ENCODE measurements at places on chromosomes 4 and X.
A peak's percentile ranks its signal among the peaks of the same experiment; 100 is the strongest.

GRCh38 chr4:16083241-16084191, at the start of gene PROM1:
Gene PROM1 (minus strand): TSS chr4:16084023. CDS start chr4:16075906, 8,117 bp downstream.
- peak within 1 kb of the TSS; percentile 32 for H3K27ac ChIP-seq
- peak within 1 kb of the TSS; percentile 62 for H3K4me3 ChIP-seq
- no peak for DNase-seq

- H3K36me3 ChIP-seq = no peaks in the 10 kb centered on the region
- H3K27ac ChIP-seq = no peak overlapping the region
- DNase-seq = no peak
- no peaks in the 10 kb centered on the region for H3K27me3 ChIP-seq
These were observed 54.3 kb upstream of the MAGEB2 start for GRCh38 chrX:30161043-30161442.

- no peak for DNase-seq
- H3K27ac ChIP-seq = no peak overlapping the region
- peaks cover 16% of the 10 kb centered on the region for H3K27me3 ChIP-seq
- peaks cover 3% of the 10 kb centered on the region for H3K36me3 ChIP-seq
- H3K4me1 ChIP-seq = peaks cover 3% of the 10 kb centered on the region
- H3K4me3 ChIP-seq = no peak overlapping the region
These were observed 107.0 kb upstream of the STIM2 start for GRCh38 chr4:26753617-26754016.

DNA sequence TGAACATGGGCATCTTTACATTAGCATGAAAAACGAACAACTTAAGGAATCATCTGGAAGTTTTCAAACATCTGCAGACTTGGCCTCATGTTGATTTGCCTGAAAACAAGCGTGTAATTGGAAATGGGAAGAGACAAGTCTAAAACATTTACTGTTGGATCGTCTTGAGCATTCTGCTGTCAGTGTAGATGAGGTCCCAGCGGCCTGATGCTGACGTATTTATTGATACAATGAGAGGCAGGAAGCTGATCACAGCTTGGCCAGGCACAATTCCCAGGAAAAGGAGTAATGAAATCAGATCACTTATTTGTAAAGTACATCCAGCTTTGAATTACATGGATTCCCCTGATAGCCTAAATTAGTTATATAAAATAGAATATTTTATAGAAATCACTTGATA, 210.6 kb downstream of the CLCN4 start:
- no peak overlapping the region for H3K4me3 ChIP-seq
- no peaks in the 10 kb centered on the region for H3K27me3 ChIP-seq
- DNase-seq = no peak
- H3K36me3 ChIP-seq = no peaks in the 10 kb centered on the region
- no peaks in the 10 kb centered on the region for H3K4me1 ChIP-seq

- H3K4me3 ChIP-seq = no peak overlapping the region
- no peaks in the 10 kb centered on the region for H3K36me3 ChIP-seq
- no peaks in the 10 kb centered on the region for H3K4me1 ChIP-seq
- no peak overlapping the region for H3K27ac ChIP-seq
- DNase-seq = no peak
These were observed 886.4 kb upstream of the ADGRL3 start for GRCh38 chr4:60313611-60314178.

- H3K36me3 ChIP-seq = no peaks in the 10 kb centered on the region
- H3K4me1 ChIP-seq = peaks cover 24% of the 10 kb centered on the region
- DNase-seq = no peak
- peaks cover 4% of the 10 kb centered on the region for H3K27me3 ChIP-seq
- H3K4me3 ChIP-seq = no peak overlapping the region
These were observed 10.2 kb upstream of the KIAA0232 start for GRCh38 chr4:6772223-6772928.

- H3K4me3 ChIP-seq = peak overlapping the region; percentile 88
- H3K36me3 ChIP-seq = peaks cover 43% of the 10 kb centered on the region
- peaks cover 2% of the 10 kb centered on the region for H3K27me3 ChIP-seq
- no peak overlapping the region for H3K27ac ChIP-seq
- DNase-seq = no peak
- peaks cover 48% of the 10 kb centered on the region for H3K4me1 ChIP-seq
These were observed 46.4 kb downstream of the CPLX1 start for GRCh38 chr4:779555-779954.

- H3K4me1 ChIP-seq = no peaks in the 10 kb centered on the region
- H3K36me3 ChIP-seq = no peaks in the 10 kb centered on the region
- DNase-seq = no peak
These were observed 459.8 kb upstream of the FGF16 start for GRCh38 chrX:76987381-76987780.

- no peaks in the 10 kb centered on the region for H3K36me3 ChIP-seq
- DNase-seq = no peak
- H3K27ac ChIP-seq = no peak overlapping the region
- no peak overlapping the region for H3K4me3 ChIP-seq
- H3K27me3 ChIP-seq = peaks cover 4% of the 10 kb centered on the region
These were observed 183.9 kb downstream of the SNCA start for GRCh38 chr4:89653012-89653411.

DNA sequence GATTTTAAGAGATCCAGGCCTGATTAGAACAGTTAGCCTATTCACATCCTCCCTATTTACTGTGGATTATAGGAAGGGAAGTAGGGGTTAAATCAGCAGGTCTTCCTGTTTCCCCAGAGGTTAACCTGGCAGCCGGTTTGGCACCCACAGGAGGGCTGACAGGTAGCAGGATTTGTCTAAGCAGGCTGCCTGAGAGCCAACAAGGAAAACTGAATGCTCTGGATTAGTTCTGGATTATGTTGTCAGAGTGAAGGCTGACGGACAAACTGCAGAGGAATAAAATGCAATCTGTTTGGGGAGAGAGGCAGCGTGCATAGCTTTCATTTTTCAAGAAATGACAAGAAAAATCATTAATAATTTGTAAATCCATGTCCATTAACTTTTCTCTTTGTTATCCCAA, 397.1 kb upstream of the FAM241A start:
- no peak overlapping the region for H3K4me3 ChIP-seq
- H3K27ac ChIP-seq = no peak overlapping the region
- no peaks in the 10 kb centered on the region for H3K27me3 ChIP-seq
- DNase-seq = no peak

- H3K36me3 ChIP-seq = peaks cover 42% of the 10 kb centered on the region
- no peak overlapping the region for H3K27ac ChIP-seq
These were observed 93.6 kb downstream of the IRF2 start for GRCh38 chr4:184380707-184381106.

GRCh38 chr4:77922158-77923094, 59.8 kb downstream of the MRPL1 start:
- H3K27me3 ChIP-seq = no peaks in the 10 kb centered on the region
- H3K4me1 ChIP-seq = peaks cover 11% of the 10 kb centered on the region
- H3K27ac ChIP-seq = no peak overlapping the region
- peaks cover 43% of the 10 kb centered on the region for H3K36me3 ChIP-seq
- H3K4me3 ChIP-seq = no peak overlapping the region

GRCh38 chrX:101252634-101253033, 33.0 kb downstream of the DRP2 start:
- DNase-seq = no peak
- no peak overlapping the region for H3K27ac ChIP-seq
- no peaks in the 10 kb centered on the region for H3K27me3 ChIP-seq
- H3K4me3 ChIP-seq = no peak overlapping the region
- peaks cover 3% of the 10 kb centered on the region for H3K4me1 ChIP-seq

GRCh38 chr4:59223292-59223941, 1976.7 kb upstream of the ADGRL3 start:
- no peaks in the 10 kb centered on the region for H3K36me3 ChIP-seq
- no peak for DNase-seq
- H3K4me1 ChIP-seq = no peaks in the 10 kb centered on the region
- no peak overlapping the region for H3K4me3 ChIP-seq
- no peaks in the 10 kb centered on the region for H3K27me3 ChIP-seq

GRCh38 chrX:82782014-82782413, 726.1 kb upstream of the POU3F4 start:
- no peak overlapping the region for H3K4me3 ChIP-seq
- no peaks in the 10 kb centered on the region for H3K4me1 ChIP-seq
- no peaks in the 10 kb centered on the region for H3K36me3 ChIP-seq
- DNase-seq = no peak

DNA sequence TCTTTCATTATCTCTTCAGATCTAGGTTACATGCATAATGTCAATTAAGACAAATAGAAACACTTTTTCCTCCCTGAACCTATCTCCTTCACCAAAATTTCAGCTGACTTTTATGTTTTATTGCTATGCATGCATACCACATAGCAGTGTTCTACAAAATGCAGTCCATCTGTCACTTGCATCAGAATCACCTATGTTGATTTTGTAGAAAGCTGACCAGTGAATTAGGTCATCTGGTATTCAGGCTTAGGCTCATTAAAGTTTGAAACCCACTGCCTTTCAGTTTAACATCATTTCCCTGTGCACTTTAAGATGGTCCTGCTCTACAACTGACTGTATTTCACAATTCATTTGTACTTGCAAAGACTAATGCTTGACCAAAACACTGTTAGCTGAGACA, 277.9 kb downstream of the CFAP299 start:
- H3K27ac ChIP-seq = no peak overlapping the region
- H3K4me1 ChIP-seq = no peaks in the 10 kb centered on the region
- no peak for DNase-seq
- H3K36me3 ChIP-seq = no peaks in the 10 kb centered on the region

DNA sequence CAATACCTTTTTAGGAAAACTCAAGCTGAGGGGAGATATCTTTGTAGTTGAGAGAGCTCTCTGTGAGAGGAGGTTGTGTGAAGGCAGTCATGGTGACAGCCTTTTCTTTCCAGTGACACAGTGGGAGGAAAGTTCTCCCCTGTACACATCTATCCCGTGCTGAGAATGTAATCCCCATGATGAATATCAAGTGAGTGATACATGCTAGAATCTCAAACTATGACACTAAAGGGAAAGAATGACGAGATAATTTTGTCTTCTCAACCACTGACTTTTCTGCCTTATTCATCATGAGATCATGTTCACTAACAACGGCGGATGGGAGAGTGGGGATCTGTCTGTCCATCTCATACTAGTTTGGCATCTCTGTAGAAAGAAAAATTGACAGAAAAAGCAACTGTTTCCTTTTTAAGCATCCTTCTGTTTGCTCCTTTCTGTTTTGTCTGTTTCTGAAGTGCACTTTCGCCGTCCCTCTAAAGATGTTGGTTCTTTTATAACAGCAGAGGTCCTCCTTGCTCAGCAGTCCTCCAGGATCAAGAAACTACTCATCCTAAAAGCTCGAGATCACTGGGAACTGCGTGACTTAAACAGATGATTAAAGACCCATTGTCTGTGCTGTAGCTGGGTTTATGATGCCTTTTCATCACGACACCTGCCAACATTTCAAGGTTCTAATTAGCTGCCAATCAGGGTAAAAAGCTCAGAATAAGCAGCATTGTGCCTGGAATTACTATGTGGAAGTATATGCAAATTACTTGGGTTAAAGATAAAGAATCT, 137.6 kb downstream of the DCK start:
- no peaks in the 10 kb centered on the region for H3K36me3 ChIP-seq
- H3K27me3 ChIP-seq = peaks cover 8% of the 10 kb centered on the region
- H3K27ac ChIP-seq = no peak overlapping the region
- H3K4me1 ChIP-seq = no peaks in the 10 kb centered on the region

GRCh38 chr4:82380344-82380743, 6.6 kb upstream of the HNRNPD start:
- no peak for DNase-seq
- no peak overlapping the region for H3K27ac ChIP-seq
- H3K4me3 ChIP-seq = no peak overlapping the region
- H3K4me1 ChIP-seq = peaks cover 18% of the 10 kb centered on the region
- peaks cover 4% of the 10 kb centered on the region for H3K27me3 ChIP-seq
- H3K36me3 ChIP-seq = peaks cover 7% of the 10 kb centered on the region

GRCh38 chrX:104833401-104833800, 267.4 kb downstream of the IL1RAPL2 start:
- H3K36me3 ChIP-seq = no peaks in the 10 kb centered on the region
- H3K27me3 ChIP-seq = peaks cover 2% of the 10 kb centered on the region
- H3K4me3 ChIP-seq = no peak overlapping the region
- H3K4me1 ChIP-seq = no peaks in the 10 kb centered on the region

- no peak for DNase-seq
- H3K27me3 ChIP-seq = no peaks in the 10 kb centered on the region
- no peak overlapping the region for H3K4me3 ChIP-seq
- peaks cover 41% of the 10 kb centered on the region for H3K4me1 ChIP-seq
These were observed 28.8 kb upstream of the NSUN7 start for GRCh38 chr4:40720916-40721315.

DNA sequence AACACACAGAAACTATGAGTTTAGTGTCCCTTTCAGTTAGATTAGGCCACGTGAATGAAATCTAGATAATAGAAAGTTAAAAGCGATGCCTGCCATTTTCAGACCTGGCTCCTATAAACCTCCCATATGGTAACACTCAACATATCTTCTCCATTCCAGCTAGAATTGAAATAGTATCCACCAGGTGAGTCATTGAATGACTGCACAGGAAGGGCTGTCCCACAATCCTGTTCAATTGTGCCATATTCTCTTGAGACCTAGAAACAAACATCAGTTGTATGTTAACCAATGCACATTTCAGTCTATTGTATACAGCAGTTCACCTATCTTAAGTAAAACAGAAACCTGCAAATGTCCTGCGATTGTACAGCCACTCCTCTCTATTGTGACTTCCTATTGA, 659.3 kb upstream of the SLIT2 start:
- H3K4me3 ChIP-seq = no peak overlapping the region
- no peaks in the 10 kb centered on the region for H3K27me3 ChIP-seq
- no peaks in the 10 kb centered on the region for H3K4me1 ChIP-seq
- no peaks in the 10 kb centered on the region for H3K36me3 ChIP-seq
- H3K27ac ChIP-seq = no peak overlapping the region
- no peak for DNase-seq

DNA sequence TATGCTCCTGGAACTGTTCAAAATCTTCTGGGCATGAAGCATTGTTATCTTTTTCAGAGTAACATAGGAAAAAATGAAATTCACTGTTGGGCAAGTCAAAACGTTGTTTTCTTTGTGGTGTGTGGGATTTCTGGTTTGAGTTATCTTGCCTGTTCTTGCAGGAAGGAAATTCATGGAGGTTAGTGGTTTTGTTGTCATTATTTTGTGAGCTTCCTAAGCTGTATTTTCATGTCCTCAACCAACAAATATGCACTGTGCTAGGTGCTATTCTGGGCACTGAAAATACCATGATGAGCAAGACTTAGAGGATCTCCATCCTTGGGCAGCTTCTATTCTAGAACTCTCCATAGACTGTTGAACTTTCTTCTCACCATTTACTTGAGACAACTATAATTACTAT, 16.9 kb downstream of the SPINK2 start:
- H3K27ac ChIP-seq = peak overlapping the region; percentile 45
- H3K4me3 ChIP-seq = no peak overlapping the region
- H3K4me1 ChIP-seq = peaks cover 25% of the 10 kb centered on the region
- DNase-seq = no peak

DNA sequence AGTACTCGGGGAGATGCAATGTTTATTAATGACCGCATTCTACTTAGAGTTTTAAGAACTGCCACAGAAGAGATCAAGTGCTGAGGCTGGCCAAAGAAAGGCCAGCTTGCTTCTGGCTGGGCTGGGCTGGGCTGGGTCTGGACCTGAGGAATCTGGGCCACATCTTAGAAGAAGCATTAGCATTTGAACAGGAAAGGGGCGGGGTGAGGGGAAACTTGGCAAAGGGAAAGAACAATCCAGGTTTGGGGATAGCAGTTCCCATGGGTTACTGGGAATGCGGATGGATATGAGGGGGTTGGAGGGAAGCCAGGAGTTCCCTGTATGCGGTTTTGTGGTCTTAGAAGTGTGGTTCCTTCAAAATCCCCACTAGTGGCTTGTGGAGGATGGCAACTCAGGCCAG, 83.3 kb downstream of the CLDN34 start:
- H3K4me3 ChIP-seq = no peak overlapping the region
- H3K27me3 ChIP-seq = no peaks in the 10 kb centered on the region
- no peak for DNase-seq
- no peak overlapping the region for H3K27ac ChIP-seq

All from activated T-helper 1 cell treated with anti-CD3 and anti-CD28 coated beads, Interleukin-12 subunit alpha, Interleukin-12 subunit beta, Interleukin-2, Interleukin-4 antibody, amounts not matched to agents 30 ng/mL and 10 ng/mL and 1 ng/mL, durations not matched to agents 14 hours and 24 hours and 36 hours (primary cell).